Fibroblast of skin of right biceps (primary cell): ENCODE measurements at places on chromosomes 7 and 10.

GRCh38 chr10:48290286-48290685 lies 15.8 kb upstream of the FRMPD2 start:
- DNase-seq, result no peak

DNA sequence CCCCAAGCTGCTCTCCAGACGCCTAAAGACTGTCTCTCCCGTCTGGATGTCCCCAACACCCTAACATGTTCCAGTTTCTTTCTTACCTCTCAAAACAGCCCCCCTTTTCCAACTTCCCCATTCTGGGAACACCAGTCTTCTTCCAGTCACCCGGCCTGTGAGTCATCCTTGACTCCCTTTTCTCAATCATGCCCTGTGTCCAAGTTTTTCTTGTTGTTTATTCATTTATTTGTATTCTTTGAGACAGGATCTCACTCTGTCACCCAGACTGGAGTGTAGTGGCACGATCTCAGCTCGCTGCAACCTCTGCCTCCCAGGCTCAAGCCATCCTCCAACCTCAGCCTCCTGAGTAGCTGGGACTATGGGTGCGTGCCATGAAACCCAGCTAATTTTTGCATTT lies 15.6 kb downstream of the SNX10 start:
- no peak for DNase-seq

DNA sequence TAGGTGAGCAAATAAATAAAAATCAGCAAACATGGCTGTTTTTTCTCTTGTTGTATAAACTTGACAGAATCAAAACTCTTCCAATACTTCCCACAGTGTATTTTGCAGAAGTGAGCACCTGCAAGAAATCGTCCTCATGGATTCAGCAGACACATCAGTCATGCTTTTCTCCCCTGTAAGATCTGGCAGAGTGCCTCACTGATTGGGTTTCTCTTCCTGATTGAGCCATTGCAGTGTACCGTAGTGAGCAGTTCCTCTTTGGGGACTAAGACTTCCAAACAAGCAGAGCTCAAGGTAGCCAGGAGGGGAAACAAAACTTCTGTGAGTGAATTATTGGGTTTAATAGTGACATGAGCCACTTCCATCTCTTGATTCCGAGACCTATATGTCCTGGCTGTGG lies 2.2 kb upstream of the CCDC3 start:
- no peak for DNase-seq

- DNase-seq, result peak; percentile 95
Measured at GRCh38 chr10:72764151-72764550, 72.2 kb downstream of the MCU start.

GRCh38 chr10:81108516-81109199 lies 571.0 kb downstream of the SH2D4B start:
- DNase-seq, result no peak

- no peak for DNase-seq
Measured at GRCh38 chr7:6623589-6624245, 8.3 kb downstream of the ZNF853 start.

DNA sequence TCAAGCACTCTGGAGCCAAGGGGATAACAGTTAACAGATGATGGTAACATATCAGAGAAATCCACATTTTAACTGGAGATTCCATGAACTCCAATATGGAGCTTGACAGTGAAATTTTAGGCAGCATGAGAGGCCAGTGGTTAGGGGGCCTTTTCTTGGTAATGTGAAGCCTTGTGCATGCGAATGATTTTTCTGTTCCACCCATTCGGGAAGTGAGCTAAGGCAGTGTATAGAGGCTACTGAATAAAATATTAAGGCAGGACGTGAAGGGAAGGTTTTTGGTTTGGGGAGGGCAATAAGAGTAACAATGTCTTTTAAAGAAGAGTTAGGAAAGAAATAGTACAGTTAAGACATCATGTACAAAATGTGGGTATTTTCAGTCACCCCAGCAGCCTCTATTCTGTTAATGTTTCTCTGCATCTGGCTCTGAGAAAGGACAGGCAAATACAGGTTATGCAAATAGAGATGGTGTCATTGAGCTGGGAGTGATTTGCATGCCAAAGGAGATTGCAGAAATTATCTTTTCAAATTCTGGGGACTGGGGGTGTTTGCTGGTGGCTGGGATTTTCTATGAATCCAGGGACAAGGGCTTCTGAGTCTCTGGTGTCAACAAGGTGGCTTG lies 6.8 kb upstream of the TAS2R60 start:
- DNase-seq, result no peak

DNA sequence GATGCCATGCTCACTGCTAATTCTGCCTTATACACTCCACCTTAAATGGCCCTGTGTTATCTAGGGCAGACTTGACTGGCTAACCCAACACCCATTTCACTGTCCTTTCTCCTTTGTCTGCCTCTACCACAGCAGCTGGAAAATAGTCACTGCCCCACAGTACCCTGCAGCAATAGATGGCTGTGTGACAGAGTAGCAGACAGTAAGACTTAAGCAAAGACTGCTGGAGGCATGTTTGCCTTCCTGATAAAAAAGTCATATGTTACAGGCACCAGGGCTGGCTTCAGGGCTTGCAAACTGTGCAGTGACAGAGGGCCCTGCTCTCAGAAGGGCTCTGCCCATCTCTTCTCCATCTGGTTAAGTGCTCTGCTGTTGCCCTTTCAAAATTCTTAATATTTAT lies 332.6 kb upstream of the GHITM start:
- no peak for DNase-seq

DNA sequence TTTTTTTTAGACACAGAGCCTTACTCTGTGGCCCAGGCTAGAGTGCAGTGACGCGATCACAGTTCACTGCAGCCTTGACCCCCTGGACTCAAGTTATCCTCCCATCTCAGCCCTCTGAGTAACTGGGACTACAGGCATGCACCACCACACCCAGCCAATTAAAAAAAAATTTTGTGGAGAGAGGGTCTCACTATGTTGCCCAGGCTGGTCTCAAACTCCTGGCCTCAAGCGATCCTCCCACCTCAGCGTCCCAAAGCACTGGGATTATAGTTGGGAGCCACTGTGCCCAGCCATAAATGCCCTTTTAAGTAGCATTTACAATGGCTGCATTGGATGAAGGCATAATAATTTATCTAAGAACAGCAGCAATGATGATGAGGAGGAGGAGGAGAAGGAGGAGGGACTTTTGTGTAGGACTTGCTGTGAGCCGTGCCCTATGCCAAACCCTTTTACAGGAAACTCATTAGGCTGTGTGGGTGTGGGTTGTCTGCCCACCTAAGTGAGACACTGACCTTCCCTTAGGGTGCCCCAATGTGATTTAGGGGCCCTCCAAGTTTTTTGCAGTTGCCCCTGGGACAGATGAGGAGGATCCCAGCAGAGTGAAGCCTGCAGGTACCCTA lies 51.1 kb downstream of the EEPD1 start:
- no peak for DNase-seq

GRCh38 chr7:13829914-13830900 lies 159.3 kb downstream of the ETV1 start:
- peak; percentile 80 for DNase-seq

DNA sequence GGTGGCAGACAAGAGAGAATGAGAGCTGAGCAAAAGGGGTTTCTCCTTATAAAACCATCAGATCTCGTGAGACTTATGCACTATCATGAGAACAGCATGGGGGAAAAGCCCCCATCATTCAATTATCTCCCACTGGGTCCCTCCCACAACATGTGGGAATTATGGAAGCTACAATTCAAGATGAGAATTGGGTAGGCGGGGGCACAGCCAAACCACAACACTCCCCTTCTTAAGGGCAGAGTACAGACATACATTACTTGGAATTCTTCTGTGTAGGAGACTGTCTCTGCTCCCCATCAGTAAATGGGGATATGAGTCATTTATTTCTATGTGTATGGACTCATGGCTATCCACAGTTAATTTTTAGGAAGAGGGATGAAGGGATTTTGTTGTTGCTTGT lies 31.2 kb downstream of the FAM171A1 start:
- DNase-seq, result peak; percentile 50

- DNase-seq, result no peak
Measured at GRCh38 chr10:126851414-126852108, 53.7 kb upstream of the DOCK1 start.

DNA sequence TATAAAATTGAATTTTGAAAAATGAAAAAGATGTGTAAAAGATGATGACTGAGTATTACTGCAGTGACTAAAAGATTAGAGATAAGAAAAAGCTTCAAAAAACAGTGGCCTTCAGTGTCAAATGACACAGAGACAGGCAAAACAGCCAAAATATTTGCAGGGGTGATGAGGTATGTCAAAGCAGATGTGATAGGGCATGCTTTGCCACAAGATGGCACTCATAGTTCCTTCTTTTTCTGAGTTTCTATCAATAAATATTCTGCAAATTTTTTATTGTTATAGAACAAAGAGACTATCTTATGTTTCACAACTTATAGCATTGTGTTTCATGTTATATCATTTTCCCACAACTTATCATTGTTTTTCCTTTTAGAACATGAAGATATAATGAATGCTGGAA lies 344.1 kb upstream of the HPS1 start:
- no peak for DNase-seq

GRCh38 chr10:82551506-82551905 lies 676.5 kb downstream of the NRG3 start:
- no peak for DNase-seq

GRCh38 chr10:58919927-58920654 lies 256.4 kb upstream of the PHYHIPL start:
- DNase-seq, result peak; percentile 93

DNA sequence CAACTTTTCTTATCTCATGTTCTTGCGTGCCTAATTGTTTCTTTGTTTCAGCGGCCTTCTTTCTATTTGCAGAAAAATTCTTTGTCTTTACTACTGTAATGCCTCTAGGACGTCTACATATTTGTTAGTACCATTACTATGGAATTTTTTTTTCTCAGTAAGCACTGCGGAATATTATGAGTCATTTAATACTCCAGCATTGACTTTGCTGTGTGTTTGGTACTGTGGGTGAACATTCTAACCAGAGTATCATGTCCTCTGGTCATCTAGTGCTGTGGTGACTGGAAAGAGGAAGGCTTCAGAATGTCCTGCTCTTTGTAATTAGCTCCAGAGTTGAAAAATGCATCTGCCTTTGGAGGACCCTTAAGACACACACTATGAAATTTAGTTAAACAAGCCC lies 58.5 kb upstream of the FERD3L start:
- DNase-seq, result no peak

GRCh38 chr7:10521306-10521705 lies 452.4 kb upstream of the PHF14 start:
- DNase-seq, result no peak

GRCh38 chr7:27712217-27712616 lies 27.7 kb upstream of the TAX1BP1 start:
- DNase-seq, result no peak

- DNase-seq, result no peak
Measured at GRCh38 chr7:138626846-138627245, 74.3 kb downstream of the SVOPL start.

DNA sequence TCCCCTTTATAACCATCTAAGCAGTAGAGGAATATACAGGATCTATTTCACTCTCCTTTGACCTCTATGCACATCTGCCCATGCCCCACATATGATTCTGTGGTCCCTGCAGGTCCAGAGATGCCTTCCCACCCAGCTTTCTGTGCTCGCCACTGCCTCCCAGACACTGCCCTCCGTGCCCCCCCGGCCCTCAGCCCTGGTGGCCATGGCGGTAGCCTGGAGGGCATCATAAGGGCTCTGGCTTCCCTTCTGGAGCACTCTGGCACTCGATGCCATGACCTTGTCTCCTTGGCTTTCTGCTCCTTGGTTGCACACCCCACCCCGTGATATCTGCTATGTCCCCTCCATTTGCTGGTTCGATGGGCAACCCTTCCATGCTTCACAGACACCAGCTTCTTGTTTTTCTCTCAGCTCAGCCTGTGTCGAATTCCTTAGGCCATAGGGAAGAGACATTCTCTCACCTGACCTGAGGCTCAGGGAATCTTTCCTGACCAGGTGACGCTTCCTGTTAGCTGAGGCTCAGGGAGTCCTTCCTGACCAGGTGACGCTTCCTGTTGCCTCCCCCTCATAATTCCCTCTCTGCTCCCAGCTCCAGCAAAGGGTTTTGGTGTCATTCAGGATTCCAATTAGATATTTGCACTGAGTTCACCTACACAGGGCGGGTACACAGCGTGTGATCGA lies 100.4 kb upstream of the GLI3 start:
- DNase-seq, result no peak

DNA sequence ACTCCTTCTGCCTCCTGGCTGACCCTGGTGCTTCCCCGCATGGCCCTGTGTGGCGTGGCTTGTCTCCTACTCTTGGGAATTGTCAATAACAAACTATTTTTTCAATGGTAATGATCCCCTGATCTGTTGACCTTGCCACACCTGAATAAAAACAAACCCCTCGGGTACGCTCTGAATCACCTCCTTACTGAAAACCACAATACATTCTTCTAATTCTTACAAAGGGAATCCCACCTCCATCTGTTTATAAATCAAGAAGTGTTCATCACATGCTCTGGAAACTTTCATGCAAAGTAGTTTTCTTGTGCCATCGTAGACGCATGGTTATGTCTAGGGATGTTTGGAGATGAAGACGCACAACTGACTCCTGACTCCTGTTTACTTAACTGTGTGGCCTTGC lies 245.8 kb downstream of the FRMD4A start:
- peak; percentile 53 for DNase-seq

GRCh38 chr7:141702047-141702567 lies at the start of gene DENND11:
TSS of gene DENND11 (minus strand) at chr7:141702166. CDS start at chr7:141702153, 13 bp downstream.
- DNase-seq, result peak; percentile 34

DNA sequence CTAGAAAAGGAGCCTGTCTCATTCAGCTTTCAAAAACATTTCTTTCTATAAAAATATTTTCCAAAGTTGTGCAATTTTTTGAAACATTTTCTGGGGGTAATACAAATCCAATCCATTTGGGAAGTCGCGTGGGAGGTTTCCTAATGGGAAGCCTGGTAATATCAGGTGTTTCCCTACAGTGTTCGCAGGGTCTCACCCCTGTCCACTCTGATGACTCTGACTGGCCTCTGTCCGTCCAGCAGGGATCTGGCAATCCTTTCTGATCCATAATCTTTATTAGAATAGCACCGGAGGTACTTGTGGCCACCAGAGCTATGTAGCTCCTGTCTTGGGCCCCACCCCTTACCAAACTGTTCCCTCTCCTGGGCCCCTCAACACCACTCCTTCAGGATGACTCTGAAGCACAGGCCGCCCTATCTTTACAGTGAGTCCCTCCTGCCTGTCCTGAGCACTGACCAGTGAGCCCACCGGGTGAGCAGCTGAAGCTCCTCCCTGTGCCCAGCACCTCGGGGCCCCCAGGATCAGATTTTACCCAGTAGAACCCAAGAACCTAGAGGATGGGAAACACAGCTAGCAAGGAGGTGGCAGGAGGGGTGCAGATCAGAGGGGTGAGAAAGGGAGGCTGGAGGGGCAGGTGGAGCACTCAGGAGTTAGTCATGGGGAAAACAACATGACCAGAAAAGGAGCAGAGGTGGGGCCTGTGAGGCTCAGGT lies 84.8 kb downstream of the PTPRE start:
- DNase-seq, result peak; percentile 4

GRCh38 chr10:119784340-119785067 lies 58.7 kb downstream of the INPP5F start:
- peak; percentile 15 for DNase-seq
